ENCODE measurements at places on chromosomes 6 and 20. TPM values are rescaled to one million over a fixed set of nuclear protein-coding genes. Genes with fewer than 3 reads are reported as not detected.
A peak's percentile ranks its signal among the peaks of the same experiment; 100 is the strongest.

GRCh38 chr6:118386975-118387374, 161.1 kb upstream of the PLN start:
- DNase-seq: no peak

DNA sequence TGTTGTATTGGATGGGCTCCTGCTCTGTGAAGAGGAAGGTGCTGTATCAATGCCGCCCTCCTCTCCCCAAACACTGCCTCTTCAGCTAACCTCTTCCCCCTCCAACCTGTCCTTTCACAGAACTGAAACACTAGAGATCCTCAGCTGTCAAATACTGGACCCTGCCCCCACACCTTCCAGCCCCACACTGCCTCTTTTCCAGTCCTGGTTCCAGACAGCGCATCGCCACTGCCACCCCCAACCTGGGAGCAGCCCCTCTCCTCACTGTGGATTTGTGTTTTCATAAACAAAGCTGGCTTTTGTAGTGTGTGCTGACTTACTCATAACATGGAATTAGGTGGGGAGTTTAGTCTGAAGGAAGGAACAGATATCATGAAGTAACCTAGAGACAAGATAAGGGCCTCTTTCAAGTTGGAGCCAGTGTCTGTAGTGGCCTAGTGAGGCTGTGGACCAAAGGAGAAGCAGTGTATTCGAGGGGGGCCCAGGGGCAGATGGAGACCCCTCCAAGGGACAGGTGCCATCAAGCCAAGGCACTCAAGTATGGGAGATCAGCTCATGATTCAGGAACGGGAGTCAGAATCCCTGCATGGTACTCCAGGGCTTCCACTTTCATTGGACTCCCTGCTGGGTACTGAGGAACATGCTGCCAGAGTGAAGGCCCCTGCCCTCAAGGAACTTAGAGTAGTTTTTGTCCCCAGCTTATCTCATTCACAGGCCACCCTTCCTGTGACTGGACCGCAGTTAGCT, 2.1 kb downstream of the SCUBE3 start:
- DNase-seq: no peak

DNA sequence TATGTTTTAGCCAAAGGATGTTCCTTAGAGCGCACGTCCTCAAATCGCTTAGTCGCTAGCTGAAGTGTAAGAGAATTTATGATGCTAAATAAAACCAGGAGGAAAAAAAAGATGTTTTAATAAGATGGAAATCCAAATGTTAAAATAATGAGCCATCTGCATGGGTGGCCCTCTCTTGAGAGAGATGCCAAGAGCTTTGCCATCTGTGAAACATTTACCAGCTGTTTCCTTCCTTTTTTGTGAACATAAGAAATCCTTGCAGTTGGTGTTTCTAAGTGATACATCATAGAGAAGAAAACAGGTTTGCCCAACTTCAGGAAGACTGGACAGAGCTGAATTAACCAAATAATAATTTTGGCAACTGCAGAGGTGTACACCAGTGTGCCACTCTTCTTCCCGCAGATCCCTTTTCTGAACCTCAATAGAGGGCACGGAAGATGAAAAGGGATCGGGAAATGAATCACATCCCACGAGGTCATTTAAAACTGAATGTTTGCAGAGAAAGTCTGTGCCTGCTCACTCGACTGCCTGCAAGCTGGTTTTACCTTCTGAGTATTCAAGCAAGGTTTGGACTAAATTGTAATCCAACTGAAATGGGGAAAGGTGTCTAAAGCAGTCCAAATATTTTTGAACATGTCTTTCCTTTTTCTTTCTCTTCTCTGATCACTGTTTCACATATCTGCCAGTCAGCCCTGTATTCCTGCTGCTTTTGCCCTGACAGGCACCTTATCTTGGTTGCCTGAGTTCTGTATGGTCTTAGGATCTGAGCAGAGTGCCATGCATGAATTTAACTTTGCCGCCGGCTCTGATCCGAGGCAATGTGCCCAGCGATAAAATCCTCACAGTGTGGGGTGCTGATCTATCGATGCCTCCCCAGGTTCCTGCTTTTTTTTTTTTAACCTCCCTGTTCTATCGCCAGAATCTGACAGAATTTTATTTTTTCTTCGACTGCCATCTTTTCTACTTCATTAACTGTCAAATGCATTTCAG, 35.5 kb upstream of the TSHZ2 start:
- DNase-seq: peak; percentile 3

BTN1A1 gene
- 0.06 TPM for total RNA-seq

TAP2 gene
- total RNA-seq: 8.9 TPM

DNA sequence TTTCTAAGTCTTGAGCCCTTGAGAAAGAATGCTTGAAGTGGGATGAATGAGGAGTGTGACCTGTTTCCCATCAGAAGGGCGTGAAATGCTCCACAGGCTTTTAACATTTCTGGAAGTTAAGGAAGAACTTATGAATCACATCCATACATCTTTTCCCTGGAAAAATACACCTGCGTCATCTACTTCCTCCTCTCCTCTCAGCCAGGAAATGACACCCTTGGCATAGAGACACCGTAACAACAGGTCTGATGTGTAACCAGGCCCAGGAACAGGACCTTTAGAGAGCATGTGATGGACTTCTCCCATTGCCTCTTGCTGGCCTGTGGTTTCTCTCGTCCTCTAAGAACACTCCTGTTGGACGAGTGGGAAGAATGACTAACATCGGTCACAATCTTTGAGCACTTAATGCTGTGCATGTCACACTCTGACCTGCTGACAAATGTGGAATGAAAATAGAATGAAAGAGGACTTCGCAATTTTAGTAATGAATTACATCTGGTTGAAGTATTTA, 28.5 kb upstream of the CITED2 start:
- DNase-seq: no peak

DNA sequence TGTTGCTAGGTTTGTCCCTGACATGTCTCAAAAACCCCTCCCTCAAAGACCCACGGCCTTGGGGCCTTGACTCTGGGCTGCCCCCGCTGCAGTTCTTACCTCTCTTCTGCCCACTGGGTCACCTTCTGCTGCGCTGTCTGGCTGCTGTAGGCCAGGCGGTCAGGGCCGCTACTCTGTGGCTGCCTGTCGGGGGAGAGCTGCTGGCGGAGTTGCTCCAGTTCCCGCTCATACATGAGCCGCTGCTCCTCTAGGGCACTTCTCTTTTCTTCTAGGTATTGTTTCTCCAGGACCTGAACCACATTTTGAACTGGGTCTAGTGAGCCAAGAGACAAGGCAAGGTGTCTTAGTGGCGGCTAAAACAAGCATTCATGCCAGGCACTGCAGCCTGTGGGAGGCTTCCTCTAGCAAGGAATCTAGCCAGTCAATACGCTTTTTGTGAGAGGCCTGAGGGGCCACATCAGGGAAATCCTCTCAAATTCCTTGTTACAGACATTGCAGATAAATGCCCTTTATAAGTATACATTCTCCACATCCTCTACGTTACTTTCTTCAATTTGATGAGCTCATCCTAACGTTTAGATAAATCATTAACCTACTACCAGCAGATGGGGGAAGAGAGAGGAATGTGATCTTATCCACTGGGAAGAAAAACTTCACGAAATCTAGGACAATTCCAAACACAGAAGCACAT, 110.3 kb upstream of the NUP153 start:
- no peak for DNase-seq

- no peak for DNase-seq
Observed at GRCh38 chr6:82909551-82909950, 156.1 kb downstream of the UBE3D start.

MRPS18B gene
- total RNA-seq: 38.3 TPM

PAX1 gene
- total RNA-seq: not detected

GRCh38 chr6:111427341-111428116, 55.5 kb downstream of the REV3L start:
- DNase-seq: no peak

- no peak for DNase-seq
Observed at GRCh38 chr6:53857318-53858094, 62.7 kb downstream of the LRRC1 start.

- no peak for DNase-seq
Observed at GRCh38 chr6:164370773-164371172, 938.6 kb downstream of the C6orf118 start.

- DNase-seq: no peak
Observed at GRCh38 chr6:52984247-52984646, 10.8 kb downstream of the GSTA4 start.

- DNase-seq: peak; percentile 19
Observed at GRCh38 chr6:53703047-53703446, 37.5 kb upstream of the KLHL31 start.

PI16 gene
- not detected for total RNA-seq

DNA sequence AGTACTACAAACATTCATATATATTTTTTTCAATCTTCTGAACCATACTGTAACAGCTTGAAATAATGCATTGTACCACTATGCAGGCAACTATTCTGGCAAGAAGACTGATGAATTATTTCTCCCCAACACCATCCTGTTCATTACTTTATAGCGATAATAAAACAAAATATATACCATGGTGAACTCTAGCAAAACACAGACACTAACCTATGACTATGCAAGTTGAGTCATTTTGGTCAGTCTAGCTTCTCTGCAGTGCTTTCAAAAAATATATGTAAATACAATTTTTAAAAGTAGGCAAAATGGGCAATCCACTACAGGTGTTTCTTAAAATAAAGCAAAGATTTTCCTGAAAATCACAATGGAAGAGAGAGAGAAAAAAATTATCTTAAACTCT, 20.3 kb downstream of the PHIP start:
- no peak for DNase-seq

RIMS4 gene
- 10.9 TPM for total RNA-seq

GRCh38 chr20:43925215-43925614, 10.6 kb downstream of the TOX2 start:
- DNase-seq: no peak

GRCh38 chr20:57106030-57106682, 160.3 kb downstream of the BMP7 start:
- no peak for DNase-seq

DNA sequence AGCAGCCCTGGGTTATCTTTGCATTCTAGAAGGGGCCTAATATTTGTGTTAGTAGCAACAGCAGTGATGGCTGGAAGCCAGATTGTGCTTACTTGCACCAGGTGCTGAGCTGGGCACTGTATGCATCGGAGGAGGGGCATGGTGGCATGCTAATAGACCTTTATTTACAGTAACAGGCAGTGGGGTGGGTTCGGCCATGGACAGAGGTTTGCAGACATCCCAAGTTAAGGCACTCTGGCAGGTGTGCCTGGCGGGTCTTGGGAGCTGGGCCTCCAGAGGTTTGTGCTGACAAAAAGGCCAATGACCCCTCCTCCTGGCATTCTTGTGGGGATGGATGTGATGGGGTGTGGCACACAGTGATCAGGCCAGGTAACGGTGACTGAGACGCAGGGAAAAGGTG, 39.0 kb upstream of the CD93 start:
- DNase-seq: no peak

- no peak for DNase-seq
Observed at GRCh38 chr6:82861121-82861520, 204.5 kb downstream of the UBE3D start.

DNA sequence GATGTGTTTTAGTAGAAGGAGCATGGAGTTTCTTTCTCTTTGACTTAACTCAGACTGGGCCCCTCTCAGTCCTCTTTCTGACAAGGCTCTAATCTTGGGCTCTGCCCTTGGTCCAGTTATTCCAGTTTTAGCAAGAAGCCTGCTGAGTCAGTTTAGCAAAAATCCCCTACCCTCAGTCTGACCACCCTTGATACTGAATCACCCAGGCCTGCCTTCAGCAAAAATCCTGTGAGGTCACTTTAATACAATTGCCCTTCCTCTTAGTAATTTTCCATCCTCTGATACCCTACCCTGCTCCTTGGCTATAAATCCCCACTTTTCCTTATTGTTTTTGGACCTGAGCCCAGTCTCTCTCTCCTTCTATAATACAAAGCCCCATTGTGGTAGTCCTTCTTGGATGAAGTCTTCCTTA, 326.7 kb upstream of the NOX3 start:
- no peak for DNase-seq

DNA sequence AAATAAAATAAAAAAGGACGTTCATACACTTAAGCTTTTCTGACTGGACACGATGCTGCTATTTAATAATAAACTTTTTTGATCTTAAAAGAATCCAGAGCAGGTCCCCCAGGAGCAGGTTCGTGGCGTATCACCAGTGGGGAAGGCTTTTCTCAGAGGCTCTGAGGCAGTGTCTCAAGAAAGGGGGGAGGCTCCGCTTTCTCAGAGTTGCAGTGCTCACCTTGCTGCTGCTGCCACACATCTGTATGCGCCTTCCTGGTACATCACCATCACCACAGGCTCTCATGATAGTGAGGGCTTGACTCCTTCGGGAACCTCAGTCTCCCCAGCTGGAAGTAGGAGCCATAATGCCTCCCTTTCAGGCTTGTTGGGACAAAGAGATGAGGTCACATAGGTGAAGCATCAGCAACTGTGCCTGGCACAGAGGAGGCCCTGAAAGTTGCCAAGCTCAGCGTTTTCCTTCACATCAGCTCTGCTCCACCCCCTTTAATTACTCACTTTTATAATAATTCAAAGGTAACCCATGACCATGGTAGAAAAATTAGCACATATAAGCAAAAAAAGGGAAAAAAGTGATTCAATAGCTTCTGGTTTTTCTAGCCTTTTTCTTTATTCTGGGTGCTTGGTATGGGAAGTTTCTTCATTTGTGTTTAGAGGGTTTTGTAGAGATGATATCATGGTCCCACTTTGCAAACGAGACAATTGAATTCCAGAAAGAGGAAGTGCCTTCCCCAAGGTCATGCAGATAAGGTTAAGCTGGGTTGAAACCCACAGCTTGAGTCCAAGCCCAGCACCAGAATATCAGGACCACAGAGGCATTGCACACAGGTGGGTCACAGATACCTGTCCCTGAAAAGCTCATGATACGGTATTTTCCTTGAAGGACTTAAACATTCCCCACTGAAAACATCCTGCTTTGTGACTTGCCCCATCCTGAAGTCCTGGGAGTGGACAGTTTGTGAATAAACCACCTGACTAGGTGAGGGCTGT, 24.5 kb downstream of the SRSF3 start:
- DNase-seq: no peak

GRCh38 chr6:121940728-121941127, 458.7 kb upstream of the HSF2 start:
- no peak for DNase-seq

NTSR1 gene
- total RNA-seq: not detected

TGM2 gene
- 23.4 TPM for total RNA-seq

GRCh38 chr6:122381494-122382265, 17.8 kb upstream of the HSF2 start:
- peak; percentile 30 for DNase-seq

DNA sequence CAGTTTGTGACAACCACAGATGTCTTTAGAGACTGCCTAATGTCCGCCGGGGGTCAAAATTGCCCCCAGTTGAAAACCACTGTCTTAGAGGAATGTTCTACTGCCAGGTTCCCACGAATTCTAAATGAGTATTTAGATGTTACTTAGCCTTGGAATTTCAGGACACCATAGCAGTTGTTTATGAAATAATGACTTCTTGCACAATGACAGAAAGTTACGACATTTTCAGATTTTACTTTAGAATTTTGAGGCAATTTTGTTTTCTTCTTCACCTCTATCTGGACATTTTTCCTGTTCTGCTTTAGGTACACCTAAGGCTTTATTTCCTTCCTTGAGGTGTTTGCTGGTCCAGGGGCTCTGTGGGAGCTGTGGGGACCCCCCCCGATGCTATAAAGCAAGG, 83.4 kb downstream of the CCDC170 start:
- no peak for DNase-seq

- no peak for DNase-seq
Observed at GRCh38 chr6:115783402-115784061, 277.2 kb downstream of the FRK start.

- peak; percentile 66 for DNase-seq
Observed at GRCh38 chr20:58829531-58829941, 21.2 kb downstream of the GNAS-AS1 start.

Data from G401 (cell line).